ENCODE measurements at places on chromosomes 12 and 14.

- no peak for DNase-seq
Observed at GRCh38 chr14:79749065-79749464, 462.2 kb downstream of the DIO2 start.

GRCh38 chr12:63823040-63823439 lies 21.5 kb upstream of the SRGAP1 start:
- no peak for DNase-seq

GRCh38 chr14:97499790-97500481 lies 702.8 kb downstream of the VRK1 start:
- DNase-seq: no peak

- no peak for DNase-seq
Observed at GRCh38 chr12:108805136-108805535, 52.2 kb downstream of the SSH1 start.

DNA sequence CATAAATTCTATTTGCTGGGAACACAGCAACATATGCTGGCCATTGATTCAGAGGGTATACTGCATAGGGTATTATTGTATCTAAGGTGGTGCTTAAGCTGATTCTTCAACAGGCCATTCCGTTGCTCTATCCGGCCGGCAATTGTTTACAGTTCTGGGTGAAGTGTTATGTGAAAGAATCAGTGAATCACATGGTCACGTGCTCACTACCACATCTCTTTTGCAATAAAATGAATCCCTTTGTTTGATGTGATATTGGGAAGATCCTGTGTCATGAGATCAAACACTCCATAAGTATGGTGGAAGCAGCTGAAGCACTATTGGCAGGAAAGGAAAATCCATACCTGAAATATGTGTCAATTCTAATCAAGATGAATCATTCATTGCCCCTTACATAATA lies 7.6 kb upstream of the USP15 start:
- DNase-seq: no peak

DNA sequence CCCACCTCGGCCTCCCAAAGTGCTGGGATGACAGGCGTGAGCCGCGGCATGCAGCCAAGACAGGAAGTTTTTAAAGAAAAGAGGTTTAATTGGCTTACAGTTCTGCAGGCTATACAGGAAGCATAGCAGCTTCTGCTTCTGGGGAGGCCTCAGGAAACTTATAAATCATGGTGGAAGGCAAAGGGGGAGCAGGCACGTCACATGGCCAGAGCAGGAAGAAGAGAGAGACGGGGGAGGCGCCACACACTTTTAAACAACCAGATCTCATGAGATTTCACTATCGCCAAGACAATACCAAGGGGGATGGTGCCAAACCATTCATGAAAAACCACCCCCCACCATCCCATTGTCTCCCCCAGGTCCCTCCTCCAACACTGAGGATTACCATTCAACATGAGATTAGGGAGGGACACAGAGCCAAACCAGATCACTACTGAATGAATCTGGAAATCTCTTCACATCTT lies 14.1 kb downstream of the CCDC63 start:
- no peak for DNase-seq

DNA sequence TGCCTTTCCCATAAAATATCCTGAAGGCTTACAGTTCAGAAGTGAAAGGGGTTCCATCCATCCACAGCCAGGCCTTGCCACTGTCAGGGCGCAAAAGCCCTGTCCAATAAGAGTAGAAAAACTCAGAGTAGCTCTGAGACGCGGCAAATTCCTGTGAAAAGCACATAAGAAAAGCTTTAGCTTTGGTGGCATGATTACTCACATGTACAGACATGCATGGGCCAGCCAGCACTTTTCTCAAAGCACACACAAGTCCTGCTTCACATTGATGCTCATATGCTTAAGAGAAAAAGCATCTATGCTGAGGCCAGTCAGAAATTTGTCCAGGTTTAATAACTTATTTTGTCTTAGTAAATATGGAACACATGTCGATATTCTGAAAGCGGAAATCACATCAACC lies 25.5 kb downstream of the CLEC1A start:
- DNase-seq: no peak

DNA sequence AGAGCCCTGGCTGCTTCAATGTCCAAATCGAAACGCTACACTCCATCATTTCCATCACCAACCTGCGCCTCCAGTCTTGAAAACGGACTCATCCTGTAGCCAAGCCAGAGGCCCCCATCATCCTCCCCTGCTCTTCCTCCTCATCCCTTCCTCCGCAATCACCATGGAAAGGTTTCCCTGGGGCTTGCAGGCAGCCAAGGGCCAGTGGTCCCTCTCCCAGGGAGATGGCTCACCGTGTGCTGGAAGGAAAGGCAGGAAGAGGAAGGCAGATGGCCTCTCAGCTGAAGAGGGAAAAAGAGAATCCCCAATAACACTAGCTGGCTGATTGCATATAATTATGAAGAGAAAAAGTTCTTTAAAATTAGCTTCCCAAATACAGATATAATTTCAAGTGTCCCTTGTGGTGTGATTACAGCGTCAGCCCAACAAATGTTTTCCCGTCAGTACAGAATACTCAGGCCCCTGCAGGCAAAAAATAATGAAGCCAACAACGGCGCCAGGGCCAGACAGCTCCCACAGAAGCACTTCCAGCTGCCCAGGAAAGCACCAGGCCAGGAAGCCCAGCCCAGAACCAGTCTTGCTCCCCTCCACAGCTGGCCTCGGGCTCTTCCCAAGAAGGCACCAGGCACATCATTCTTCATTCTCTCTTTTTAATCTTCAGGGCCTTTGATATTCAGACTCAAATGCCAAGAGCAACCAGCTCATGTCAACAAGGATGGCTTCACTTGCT lies 24.7 kb downstream of the ITPK1 start:
- DNase-seq: peak; percentile 56

- DNase-seq: no peak
Observed at GRCh38 chr12:80847575-80847974, 90.2 kb downstream of the LIN7A start.

DNA sequence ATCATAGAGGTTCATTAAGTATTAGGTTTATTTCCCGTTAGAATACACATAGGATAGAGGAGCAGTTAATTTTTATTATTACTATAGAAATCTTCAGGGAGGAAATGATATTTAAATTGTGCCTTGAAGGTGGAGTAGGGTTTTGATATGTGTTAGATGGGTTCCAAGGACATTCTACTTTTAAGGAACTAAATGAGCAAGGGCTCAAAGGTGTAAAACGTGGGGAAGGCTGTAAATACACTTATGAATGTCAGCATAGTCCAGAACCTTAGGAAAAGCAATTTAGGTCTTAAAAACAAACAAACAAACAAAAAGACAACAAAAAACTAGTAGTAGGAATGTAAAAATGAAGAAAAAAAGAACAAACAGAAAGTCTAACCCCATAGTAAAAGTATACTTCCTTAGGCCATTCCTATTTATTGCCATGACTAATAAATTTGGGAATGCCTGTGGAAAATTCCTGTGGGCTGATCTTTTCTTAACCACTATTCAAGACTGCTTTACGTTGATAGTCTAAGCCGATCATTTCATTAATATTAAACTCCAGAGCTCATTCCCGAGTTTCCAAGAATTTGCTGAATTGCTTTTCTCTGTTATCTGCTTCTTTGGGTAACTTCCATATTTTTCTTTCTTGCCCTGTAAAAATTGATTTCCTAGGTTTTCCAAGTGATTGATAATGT lies 180.3 kb downstream of the RAD51B start:
- no peak for DNase-seq

DNA sequence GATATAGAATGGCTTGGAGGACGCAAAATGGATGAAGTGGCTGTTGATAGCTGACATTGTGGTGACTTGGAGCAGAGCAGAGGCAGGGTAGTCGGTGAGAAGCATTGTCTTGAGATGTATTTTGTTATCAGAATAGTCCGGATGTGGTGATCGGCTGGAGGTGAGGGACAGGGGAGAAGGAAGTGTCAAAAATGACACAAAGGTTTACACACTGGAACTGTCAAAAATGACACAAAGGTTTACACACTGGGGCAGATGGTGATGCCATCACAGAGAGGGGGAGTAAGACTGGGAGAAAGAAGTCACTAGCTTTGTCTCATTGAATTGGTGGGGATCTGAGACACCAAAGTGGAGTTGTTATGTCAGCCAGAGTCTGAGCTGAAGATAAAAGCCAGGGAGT lies 30.1 kb downstream of the CDKL1 start:
- no peak for DNase-seq

GRCh38 chr14:39880106-39880695 lies 448.0 kb upstream of the FBXO33 start:
- DNase-seq: no peak

DNA sequence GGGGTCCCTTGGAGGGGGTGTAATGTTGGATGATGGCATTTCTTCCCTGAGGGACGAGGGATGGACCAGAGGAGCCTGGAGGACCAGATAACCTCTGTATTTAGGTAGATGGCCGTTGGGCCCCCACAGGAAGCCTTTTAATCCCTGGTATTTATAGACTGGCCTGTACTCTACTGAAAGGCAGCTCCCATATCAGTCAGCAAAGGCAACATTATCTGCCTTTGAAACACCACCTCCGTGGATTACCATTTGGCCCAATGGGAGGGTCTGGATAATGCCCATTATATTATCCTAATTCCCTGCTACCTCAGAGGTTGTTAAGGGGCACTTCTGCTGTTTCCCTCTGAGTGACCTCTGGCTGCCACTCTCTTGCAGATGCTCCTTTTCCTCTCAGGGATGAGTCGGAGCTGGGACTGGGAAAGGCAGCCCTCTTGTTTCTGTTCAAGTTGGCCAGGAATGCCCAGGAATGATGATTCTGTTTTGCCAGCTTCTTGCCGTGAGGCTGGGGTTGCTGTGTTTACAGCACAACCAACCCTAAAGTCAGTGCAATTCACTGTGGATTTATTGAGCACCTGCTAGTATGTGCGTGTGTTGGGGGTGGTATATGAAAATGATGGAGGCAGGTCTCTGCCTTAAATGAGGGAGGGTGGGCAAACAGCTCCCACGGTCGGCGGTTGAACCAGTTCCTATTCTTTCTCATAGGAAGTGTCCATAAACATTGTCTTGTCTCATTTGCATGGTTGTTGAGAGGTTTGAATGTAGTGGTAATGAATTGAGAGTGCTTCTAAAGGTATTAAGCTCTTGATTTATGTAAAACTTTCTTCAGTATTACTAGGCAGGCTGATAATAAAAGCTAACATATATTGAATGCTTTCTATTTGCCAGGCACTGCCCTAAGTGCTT lies 18.1 kb downstream of the SUSD6 start:
- DNase-seq: no peak

DNA sequence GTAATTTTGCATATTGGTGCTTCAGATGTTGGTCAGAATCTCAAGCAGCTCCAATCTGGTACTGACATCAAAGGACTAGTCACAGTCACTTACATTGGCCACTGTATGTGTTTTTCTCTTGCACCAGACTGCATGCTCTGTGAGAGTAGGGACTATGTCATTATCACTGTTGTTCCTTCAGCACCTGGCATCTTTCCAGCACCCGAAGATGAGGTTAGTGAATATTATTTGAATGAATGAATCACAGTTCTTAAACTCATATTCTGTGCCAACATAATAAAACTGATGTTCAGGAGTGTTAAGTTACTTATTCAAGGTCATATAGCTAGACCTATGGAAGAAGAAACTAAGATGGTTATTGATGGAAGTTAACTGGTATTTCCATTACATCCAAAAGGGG lies 204.5 kb upstream of the TBX3 start:
- DNase-seq: no peak

GRCh38 chr12:73220951-73221350 lies 948.8 kb downstream of the TRHDE start:
- no peak for DNase-seq

DNA sequence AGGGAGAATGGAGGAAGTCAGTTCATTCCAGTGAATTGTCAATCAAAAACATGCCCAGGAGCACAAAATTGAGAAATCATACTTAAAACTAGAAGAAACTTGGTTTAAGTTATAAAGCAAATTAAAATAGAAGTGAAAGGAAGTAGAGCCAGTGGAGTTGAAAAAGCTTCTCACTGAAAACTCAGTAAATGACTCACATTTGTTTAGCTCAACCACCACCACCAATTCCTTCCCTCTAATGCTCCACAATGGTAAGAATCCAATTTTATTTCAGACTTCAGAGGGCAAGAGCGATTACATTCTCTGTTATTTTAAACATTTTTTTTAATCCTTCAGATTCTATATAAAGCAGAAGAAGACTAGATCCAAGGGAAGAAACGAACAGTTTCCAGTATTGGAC lies 19.4 kb downstream of the UTP20 start:
- DNase-seq: no peak

DNA sequence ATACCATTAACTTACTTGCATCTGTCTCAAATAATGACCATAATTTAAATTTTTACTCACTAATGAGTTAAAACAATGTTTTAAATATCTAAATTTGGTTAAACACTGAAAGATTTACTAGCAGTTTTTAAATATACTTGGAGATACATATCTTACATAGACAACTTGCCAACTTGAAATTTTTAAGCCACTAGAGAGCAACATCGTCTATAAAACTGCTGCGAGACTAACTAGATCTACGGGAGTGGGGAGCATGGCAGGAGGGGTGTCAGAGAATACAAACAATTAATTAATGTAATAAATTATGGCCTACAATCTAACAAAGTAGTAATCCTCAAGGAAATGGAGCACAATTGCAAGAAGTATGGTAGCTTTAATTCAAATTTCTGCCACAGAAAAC lies 120.4 kb downstream of the LRRIQ1 start:
- no peak for DNase-seq

GRCh38 chr12:131438881-131439280 lies 272.0 kb upstream of the SFSWAP start:
- DNase-seq: no peak

GRCh38 chr12:93025145-93026103 lies 96.3 kb upstream of the EEA1 start:
- no peak for DNase-seq

- no peak for DNase-seq
Observed at GRCh38 chr14:34711169-34711568, 3.2 kb downstream of the CFL2 start.

DNA sequence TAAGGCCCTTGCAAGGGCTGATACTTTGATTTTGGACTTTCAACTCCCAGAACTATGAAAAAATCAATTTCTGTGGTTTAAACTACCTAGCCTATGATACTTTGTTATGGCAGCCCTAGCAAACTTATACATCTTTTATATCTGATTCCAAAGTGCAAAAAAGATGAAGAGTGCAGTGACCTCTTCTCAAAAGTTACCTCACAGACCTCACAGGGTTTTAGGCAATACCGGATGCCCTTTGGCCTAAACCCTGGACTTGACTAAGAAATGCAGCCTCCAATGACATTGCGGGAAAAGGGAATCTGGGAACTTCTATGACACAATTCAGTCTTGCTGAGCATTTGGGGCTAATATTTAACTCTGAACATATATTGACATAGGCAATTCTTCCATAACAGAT lies 63.3 kb downstream of the IGF1 start:
- no peak for DNase-seq

GRCh38 chr14:106879241-106879640 lies 1352.9 kb downstream of the TMEM121 start:
- DNase-seq: no peak

- DNase-seq: no peak
Observed at GRCh38 chr14:29892327-29892726, 35.3 kb downstream of the PRKD1 start.

DNA sequence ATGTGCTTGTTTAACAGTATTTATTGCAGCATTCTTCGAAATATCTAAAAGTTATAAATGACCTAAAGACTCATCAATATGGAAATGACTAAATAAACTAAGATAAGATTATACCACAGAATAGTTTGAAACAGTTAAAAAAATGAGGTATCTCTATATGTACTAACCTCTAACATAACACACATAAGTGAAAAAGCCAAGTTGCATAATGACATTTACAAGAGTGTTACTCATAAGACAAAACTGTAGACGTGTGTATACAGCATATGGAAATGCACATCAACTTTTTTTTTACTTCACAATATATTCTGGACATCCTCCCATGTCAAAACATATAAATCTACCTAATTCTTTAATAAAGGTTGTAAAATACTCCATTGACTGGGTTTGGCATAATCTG lies 22.8 kb downstream of the CPM start:
- DNase-seq: no peak

All from posterior cingulate gyrus (tissue), 11 donors.